ENCODE measurements at places on chromosomes 12 and 14. TPM values are rescaled to one million over a fixed set of nuclear protein-coding genes. Genes with fewer than 3 reads are reported as not detected.

Gene SAMD4A
- 25.9 TPM for total RNA-seq

Gene KRT74
- total RNA-seq, result not detected

Gene GSG1
- total RNA-seq, result 0.26 TPM

Gene SMOC1
- total RNA-seq, result not detected

Gene CLEC4A
- total RNA-seq, result 0.33 TPM

Gene ABHD12B
- under 0.01 TPM for total RNA-seq

GRCh38 chr12:95718006-95718431 lies 72.5 kb downstream of the NTN4 start:
- DNase-seq, result no peak

GRCh38 chr14:104964546-104964945 lies 13.6 kb downstream of the AHNAK2 start:
- DNase-seq, result no peak

GRCh38 chr12:126204326-126204725 lies 1139.1 kb downstream of the AACS start:
- DNase-seq, result no peak

GRCh38 chr14:66944872-66945271 lies 244.4 kb upstream of the GARIN2 start:
- DNase-seq, result peak; percentile 51

DNA sequence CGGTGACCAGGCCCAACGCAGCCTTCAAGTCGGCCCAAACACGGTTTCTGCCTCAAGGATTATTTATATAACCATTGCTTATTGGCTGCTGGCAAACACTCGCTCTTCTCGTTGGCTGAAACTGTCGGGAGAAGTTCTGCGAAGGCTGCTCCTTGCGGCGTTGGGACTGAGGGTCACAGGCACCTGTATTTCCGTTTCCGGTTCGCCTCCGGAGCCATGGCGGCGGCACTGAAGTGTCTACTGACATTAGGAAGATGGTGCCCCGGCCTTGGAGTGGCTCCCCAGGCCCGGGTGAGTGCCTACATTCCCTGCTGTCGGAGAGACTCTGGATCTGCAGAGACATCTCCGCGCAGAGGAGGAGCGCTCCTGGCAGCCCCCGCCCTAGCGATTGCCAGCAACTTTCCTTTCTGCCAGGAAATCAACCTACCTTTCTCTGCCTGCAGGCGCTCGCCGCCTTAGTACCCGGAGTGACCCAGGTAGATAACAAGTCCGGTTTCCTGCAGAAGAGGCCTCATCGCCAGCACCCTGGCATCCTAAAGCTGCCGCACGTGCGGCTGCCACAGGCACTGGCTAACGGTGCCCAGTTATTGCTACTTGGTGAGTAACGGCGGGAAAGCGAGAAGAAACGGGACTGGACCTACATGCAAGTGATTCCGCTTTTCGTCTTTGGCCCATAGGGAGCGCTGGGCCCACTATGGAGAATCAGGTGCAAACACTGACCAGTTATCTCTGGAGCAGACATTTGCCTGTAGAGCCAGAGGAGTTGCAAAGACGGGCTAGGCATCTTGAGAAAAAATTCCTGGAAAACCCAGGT lies at the start of gene METTL17:
Gene METTL17 (plus strand): TSS at position 194 of the 814 bp plus-strand sequence. CDS start 23 bp downstream, at position 217.
- peak; percentile 98 for DNase-seq

DNA sequence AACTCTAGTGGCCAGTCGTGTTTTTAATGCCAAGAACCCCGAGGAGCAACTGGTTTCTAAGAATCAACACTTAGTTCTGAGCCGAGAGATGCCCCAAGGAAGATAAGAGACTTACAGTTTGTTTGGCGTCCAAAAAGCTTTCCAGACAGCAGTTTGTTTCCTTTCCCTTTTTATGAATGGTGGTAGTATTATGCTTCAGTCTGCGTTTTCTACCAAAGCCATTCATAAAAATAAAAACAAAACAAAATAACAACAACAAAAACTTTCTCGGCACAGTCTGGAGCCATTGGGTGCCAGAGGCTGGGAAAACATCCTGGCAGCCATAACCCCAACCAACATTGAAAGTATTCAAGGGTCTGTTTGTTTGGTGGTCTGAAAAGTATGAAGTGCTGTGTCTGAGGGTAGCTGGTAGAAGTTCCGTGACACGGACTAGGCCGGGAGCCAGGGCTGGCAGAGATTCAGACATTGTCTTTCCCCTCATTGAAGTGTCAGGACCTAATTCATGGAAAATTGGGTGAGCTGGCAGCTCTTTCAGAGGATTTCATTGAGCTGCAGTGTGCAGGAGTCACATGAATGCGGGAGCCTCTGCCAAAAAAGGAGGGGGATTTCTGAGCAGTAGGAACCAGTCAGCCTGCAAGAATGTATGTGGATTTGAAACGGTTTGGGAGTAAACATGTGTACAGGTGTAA lies 124.2 kb downstream of the HMGA2 start:
- DNase-seq, result peak; percentile 96
